Keratinocyte (primary cell): ENCODE measurements at places on chromosomes 12 and 14.

GRCh38 chr14:98185036-98185435 is 1087.0 kb downstream of the BCL11B start:
- no peak for DNase-seq

DNA sequence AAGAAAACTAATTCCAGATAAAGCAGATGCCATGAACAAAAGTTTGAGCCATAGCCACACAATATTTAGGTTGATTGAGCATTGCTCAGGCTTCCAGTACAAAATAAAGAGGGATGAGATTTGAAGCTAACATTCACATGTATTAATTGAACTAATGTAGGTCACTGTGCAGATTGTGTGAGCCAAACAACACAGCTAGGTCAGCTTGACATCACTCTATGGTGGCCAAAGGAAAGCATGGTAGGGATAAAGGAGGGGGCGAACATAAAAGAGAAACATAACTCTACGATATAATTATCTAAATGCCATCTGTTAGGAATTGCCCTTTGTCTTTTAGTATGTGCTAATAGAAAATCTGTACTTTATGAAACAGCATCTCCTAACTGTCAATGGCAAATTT is 477.7 kb upstream of the SYT1 start:
- DNase-seq: no peak

DNA sequence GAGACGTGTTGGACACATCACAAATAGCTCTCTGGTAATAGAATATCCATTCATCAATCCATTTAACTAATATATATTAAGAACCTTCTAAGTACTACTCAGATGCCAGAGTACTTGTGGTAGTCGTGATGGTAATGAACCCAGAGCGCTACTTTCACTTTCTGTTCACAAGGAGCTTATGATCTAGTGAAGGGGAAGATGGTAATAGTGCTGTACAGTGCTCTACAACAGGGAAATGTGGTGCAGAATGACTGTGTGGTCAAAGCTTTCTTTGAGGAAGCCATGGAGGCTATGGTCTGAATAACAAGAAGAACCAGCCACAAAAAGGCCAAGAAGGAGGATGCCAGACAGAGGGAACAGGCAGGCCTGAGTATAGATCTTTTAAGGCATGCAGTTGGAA is 212.0 kb downstream of the PTPRO start:
- DNase-seq: no peak

DNA sequence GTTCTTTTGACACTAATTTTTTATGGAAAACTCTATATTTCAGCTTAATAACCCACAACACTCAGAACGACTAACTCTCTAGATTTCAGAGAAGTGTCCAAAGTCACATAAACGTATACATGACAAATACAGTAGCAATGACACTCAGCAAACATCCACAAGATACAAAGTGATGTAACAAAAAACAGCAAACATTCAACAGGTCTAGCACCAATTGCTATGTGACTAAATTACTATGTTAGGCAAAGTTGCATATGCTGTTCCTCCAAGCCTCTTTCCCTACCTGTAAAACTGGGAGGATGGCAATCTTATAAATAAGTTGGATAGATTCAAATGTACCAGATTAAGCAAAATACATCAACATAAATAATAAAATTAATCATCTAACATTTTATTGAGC is 1.7 kb downstream of the RECQL start:
- no peak for DNase-seq

DNA sequence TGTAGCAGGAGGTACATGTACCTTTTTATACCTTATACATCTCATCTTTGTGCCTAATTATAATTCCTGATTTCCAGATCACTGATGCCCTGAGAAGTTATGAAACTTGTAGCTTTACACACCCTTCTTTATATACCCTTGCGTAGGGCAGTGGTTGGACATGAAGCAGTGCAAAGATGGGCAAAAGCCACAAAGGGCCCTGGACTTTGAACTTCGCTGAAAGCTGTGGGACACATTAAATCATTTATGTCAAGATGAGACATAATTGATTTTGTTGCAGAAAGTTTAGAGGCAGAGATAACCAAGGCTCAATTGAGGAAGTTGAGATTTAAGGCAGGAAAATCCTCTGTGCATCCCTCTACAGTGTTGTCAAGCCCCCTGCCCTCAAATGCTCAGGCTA is 170.0 kb downstream of the SLC2A13 start:
- DNase-seq: no peak
